ENCODE measurements at places on chromosomes 4 and X.

GRCh38 chrX:103687073-103687695 is 685 bp upstream of the MORF4L2 start:
- DNase-seq, result peak; percentile 80

DNA sequence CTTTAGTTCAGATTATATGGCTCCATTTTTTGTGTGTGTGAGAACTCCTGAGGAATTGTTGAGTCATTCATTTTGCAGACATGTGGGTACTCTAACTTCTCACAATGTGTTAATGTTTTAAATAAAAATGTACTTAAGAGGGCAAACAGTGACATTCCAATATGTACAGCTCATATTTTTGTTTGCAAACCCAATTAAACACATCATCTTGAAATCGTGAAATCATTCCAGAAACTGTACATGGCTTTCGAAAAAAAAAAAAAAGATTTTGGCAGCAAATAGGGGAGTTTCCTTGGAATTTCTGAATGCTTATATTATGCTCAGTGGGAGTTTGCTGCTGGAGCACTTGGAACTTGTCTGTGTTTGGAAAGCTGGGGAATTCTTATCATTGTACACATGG is 85.0 kb downstream of the HPGD start:
- DNase-seq, result no peak

DNA sequence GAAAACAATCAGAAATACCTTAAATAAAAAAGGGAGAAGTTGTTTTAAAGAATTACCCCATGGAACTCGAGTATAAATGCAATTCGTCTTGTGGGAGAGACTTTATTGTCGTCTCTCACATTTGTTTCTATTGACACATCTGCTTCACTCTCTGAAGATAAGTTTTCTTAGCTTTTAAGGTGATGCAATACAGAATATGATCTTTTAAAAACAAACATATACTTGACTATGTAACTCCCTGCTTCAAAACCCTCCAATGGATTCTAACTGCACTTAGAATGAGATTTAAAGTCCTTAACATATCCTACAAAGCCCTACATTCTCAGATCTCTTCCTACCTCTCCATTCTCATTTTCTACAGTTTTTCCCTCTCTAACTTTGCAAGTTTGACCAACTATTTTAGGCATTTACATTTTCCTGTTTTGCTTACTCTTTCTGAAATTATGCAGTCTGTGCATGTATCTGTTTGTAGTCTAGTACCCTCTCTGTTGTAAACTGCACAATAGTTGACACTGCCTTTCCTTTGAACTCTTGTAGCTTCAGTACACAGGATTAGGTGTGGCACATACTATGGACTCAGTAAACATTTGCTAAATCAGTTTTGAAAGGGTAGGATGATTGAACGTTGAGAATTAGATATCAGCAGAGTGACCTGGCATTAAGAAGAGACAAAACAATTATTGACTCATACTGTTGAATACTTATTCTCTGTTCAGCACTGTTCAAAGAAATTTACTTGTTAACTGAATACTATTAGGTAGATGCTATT is 59.8 kb downstream of the AGTR2 start:
- no peak for DNase-seq

DNA sequence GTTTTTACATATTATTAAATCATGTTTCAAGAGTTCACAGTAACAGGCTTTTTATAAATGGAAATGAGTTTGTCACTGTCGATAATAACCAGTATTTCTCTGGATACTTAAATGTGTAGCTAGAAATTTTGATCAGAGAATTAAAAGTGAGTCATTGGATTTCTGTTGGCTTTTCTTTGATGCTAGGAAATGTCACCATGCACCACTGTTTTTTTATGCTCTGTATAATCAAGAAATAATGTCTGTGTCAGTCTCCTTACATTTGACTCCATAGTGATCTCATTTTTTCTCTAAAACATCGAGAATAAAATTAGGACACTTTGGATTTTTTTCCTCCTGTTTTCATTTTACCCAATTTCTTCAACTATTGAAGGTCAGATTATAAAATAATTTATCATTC is 234.2 kb downstream of the RAPGEF2 start:
- DNase-seq, result no peak

- DNase-seq, result no peak
Measured at GRCh38 chrX:140050906-140051305, 85.6 kb upstream of the CXorf66 start.

GRCh38 chrX:47587091-47587891 is 5.1 kb downstream of the TIMP1 start:
- DNase-seq, result no peak

- DNase-seq, result no peak
Measured at GRCh38 chr4:8709050-8709728, 116.6 kb downstream of the CPZ start.

DNA sequence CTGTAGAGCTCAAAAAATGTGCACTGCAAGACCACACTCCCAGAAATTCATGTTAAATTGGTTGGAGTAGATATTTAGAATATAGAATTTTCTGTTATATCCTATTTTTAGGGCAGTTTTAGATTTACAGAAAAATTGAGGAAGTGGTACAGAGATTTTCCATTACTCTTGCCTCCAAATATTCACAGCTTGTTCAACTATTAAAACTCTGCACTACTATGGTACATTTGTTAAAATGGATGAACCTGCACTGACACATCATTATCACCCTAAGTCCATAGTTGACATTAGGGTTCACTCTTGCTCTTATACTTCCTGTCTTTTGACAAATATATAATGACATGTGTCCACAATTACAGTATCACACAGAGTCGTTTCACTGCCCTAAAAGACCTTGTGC is 1724.5 kb downstream of the C4orf33 start:
- no peak for DNase-seq

- DNase-seq, result no peak
Measured at GRCh38 chrX:111167334-111167733, 71.3 kb downstream of the PAK3 start.

DNA sequence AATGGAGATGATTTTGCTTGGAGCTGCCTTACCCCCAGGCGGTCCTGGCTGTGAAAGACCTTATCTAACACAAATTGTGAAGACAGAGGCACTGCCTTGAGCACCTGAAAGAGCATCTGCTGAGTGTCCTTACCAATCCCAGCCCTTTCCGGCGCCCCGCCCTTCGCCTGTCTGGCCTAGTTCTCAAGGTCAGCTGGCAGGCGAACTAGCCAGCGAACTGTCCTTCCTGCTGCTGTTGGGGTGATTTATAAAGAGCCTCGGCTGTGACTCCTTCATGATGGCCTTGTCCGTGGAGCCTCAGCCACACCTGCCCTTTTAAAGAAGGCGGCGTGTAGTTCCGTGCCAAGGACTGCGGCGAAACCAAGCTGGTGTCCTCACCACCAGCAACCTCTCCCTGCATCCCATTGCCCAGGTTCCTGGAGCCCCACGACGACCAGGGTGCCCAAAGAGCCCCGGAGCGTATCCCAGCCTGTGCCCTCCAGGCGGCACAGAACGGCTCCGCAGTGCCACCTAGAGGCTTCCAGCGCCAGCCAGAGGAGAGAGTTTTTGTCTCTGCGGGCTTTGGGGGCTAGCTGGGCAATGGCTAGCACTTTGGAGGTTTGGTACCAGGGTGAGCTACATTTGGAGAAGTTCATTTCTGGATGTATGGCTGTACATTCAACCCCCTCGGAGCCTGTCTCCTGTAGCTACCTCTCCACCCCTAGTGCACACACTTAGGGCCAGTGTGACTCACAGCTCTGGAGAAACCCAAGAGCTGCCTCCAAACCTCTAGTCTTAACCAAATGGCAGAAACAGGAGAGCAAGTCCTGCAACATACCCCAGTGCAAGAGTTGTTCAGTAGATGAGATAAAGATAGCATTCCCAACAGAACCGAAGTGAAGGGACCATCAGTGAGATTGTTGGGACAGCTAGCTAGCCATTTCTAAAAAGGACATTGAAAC is 36.8 kb upstream of the VMA21 start:
- peak; percentile 35 for DNase-seq

DNA sequence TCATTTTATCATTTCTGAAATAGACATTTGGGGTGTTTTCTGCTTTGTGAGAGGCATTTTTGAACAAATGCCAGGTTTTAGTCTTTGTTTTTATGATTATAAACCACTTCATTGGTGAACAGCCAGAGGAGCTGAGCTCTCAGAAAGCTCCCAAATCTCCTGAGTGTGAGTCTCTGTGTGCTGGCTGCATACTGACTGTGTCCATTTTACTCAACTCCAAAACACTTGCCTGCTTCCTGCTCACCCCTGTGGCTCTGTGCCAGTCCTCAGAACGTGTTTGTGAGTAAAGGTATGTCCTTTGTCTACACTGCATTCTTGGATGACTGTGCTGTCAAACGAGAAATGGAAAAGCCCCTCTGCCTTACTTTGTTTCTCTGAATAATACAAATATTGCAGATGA is 5.4 kb upstream of the LRAT start:
- no peak for DNase-seq

DNA sequence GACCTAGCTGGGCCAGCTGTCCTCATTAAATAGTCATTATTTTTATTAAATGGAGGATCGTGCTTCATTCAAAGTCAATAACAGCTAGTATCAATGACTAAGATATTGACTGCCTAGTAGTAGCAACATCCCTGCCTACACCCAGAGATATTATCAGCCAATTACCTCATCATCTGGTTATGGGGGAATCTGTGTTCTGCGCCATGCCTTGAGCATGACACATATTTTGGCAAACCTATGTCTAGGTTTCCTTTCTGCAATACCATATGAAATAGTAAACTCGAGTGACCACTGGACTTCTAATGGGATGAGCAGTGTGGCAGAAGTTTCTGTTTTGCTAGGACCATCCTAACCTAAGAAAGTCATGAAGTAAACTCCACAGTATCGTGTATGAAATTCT is 50.0 kb upstream of the AADAT start:
- no peak for DNase-seq

- DNase-seq, result no peak
Measured at GRCh38 chr4:81166458-81167160, 48.4 kb downstream of the PRKG2 start.

GRCh38 chr4:138437263-138437851 is 195.2 kb upstream of the SLC7A11 start:
- DNase-seq, result no peak

DNA sequence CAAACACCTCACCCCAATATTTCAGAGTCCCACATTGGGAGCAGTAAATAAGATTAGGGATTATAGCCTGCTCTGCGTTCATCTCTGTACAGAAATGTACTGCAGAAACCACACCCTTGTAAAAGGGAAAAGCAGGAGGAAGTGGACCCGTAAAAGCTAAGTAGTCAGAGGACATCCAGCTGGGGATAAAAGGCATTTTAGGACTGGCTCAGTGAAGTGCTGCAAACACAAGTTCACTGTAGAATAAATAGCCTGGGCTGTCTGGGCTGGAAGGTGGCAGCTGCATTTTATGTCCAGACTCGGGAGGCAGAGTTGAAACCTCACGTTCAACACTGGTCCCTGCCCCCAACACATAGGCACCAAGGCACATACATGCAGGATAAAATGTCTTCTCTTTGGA is 178.7 kb upstream of the FAT1 start:
- DNase-seq, result no peak

- no peak for DNase-seq
Measured at GRCh38 chr4:48331577-48332330, 9.6 kb upstream of the SLAIN2 start.
